Astrocyte of the cerebellum (primary cell): ENCODE measurements at places on chromosomes 7 and 10.
A peak's percentile ranks its signal among the peaks of the same experiment; 100 is the strongest.

DNA sequence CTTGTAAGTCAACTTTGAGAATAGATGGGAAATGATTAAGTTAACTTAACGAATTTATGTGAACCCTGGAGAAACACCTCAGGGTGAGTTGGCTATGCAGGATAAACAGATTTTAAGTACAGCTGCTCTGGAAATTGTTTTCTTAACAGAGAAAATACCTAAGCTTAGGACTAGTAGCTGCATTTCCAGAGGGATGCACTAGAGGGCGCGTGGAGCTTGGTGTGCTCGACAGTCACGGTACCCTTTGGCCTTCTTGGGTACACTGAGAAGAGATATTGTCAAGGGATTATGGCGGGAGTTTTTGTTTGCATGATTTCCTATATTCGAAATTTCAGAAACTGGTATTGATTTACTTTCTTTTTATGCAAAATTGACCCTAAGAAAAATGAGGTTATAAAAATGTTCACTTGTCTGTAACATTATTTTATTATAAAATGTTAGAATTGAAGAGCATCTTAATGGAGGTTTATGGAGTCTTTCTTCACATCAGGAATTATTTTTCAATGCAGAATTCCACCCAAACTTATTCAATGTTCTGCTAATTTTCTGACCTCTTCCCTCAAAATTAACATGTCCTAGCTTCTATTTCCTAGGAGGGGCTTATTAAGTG is 58.4 kb upstream of the MYO3A start:
- peak; percentile 54 for DNase-seq

- no peak for DNase-seq
Observed at GRCh38 chr10:100265821-100266485, 1.5 kb downstream of the CWF19L1 start.

DNA sequence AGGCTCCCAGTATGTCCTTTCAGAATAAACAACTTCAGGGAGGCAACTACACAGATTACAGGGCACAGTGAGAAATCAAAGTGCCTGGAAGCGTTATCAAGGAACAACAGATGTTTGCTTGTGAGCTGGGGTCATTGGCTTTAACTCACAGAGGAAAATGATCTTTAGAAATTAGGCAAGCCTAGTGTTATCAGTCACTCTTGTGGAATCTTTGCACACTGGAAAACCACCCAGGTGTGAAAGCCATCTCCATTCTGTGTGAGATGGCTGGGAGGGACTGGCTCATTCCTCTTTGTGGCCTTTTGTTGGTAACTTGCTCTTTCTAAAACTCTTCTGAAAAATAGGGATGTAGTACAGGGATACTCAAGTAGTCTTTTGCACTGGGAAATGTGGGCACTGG is 716.0 kb downstream of the XPNPEP1 start:
- no peak for DNase-seq

GRCh38 chr7:128955981-128956380 is 18.3 kb downstream of the IRF5 start:
- no peak for DNase-seq

DNA sequence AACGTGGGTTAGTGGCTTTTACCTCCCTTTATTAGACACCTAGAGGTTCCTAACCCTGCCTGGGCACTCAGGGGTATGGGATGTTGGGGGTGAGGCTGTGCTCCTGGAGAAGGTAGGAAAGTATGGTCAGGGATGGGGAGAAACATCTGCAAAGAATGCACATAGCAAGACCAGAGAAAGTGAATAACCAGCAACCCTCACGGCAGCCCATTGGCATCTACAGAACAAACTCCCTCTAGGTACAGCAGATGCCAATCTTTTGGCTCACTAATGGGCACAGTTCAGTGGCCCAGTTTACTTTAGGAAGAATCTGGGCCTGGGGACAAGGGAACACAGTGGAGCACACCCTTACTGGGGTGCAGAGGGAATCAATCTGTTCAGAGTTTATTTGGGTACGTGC is 143.9 kb downstream of the JAZF1 start:
- no peak for DNase-seq

DNA sequence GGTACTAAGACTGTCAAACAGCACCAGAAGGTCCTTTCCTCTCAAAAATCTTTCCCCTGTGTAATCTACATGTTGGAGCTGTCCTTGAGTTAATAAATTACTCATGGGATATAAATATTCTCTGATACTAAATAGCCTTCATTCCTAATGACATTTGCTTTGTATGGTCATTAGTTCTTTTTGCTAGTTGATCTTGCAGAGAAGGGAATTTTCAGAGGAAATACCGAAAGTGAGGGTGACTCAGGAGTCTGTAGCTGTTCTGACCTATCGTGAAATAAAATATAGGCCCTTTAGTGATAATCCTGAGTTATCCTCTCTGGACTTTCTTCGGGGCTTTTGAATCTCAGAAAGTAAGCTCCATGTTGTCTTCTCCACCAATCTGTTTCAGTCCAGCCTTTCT is 19.4 kb upstream of the CLDN12 start:
- DNase-seq = no peak

DNA sequence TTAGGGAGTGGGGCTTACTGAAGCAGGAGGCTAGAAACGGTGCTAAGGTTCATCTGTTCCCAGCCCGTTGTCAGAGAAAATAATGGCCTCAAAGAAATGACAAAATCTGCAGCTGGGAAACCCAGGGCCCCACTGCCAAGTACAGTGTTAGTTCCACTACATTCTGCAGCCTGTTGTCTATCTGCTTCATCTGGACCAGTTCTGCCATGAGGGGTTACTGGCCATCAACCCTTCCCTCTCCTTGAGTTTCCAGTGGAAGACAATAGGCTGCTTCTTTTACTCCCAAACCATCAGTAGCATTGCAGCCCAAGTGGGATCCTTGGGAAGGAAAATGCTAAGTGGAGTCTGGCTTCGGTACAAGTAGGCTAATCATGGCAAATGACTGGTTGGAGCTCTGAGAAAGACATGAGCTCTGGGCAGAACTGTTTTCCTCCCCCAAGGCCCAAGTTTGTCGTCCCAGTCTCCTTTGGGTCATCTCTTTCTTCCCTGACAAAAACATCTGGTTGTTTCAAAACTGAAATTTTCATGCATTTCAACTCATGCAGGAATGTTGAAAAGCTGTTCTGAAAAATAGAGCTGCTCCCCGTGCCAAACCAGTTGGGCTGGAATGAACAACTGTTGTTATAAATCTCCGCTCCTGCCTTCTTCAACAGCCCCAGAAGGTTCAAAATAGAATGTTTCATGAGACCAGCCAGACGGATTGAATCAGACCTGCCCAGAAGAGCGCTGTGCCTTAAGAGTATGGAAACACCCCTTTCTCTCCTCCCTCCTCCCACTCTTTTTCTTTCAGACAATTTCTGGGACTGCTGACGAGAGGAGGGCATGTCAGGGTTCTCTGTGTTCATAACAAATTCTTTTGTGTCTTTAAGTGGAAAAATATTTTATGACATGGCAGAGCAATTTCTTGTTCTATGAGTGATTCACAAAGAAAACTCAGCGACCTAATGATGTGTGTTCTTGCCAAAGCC is 116.6 kb downstream of the RAB18 start:
- DNase-seq = peak; percentile 4

DNA sequence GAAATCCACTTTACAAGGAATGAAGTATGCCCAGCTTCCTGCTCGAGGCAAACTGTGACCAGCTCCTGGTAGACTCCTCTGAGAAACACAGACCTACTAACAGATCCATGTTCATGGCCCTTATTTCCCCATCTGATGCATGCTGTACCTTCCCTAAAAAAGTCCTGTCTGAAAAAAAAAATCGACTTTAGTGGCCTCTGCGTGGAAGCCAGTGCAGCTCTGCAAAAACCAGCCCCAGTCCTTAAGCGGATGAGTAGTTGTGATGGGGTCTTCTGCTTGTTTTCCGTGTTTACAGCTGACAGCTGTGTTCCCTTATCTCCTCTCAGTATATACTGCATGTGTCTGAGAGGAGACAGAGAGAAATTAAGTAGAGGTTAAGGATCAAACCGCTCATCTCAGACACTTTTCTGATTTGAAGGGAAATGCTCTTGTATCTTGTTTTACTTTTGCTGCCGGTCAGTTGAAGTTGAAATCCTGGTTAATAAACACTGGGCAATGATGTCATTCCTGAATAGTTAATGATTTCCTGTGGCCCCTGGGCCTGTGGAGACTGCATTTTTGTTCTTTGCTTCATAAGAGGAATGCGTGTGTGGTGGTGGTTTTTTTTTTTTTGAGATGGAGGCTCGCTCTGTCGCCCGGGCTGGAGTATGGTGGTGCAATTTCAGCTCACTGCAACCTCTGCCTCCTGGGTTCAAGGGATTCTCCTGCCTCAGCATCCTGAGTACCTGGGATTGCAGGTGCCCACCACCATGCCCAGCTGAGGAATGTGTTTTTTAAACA is 67.6 kb downstream of the DOCK1 start:
- peak; percentile 91 for DNase-seq

GRCh38 chr7:151243408-151244195 is 4.9 kb downstream of the SMARCD3 start:
- DNase-seq = no peak

DNA sequence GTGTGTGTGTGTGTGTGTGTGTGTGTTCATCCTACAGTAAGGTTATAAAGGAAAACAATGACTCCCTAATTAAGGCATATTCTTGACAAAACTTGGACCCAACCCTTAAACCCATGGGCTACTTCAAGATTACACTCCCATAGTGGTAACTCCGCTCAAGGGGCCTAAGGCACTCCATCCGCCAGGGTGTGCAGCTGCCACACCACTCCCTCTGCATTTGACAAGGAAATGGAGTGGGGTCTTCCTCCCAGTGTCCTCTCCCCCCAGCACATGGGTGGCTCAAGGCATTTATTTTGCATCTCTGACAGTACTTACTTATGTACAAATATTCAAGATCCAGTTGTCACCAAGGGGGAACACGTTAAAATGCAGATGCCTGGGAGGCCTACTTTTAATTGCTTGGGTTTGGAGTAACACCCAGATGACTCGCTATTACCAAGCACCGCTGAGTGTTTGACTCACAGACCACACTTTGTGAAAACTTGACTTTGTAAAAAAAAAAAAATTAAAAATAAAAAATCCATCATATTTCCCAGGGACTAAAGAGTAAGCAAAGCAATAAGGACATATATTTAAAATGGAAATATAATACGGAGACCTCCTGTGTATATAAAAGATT is 53.0 kb upstream of the AGR3 start:
- DNase-seq = no peak

DNA sequence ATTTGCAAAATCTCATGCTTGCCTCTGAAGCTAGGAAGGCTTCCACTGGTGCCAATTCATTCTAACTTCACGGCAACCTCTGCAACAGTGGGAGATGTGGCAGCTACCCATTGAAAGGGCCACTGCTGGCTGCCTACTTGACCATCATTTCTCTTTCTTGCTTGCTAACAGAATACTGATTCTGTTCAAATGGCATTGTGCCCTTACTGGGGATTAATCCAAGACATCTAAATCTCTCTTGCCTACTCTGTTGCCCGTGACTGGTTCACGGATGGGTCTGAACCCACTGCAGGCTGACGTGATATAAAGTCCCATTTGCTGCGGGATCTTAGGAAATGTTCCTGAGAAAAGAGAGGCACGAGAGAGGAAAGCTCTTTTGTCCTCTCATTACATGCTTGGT is 51.3 kb upstream of the GSDME start:
- no peak for DNase-seq

- DNase-seq = no peak
Observed at GRCh38 chr10:60597513-60597912, 180.8 kb upstream of the CDK1 start.

DNA sequence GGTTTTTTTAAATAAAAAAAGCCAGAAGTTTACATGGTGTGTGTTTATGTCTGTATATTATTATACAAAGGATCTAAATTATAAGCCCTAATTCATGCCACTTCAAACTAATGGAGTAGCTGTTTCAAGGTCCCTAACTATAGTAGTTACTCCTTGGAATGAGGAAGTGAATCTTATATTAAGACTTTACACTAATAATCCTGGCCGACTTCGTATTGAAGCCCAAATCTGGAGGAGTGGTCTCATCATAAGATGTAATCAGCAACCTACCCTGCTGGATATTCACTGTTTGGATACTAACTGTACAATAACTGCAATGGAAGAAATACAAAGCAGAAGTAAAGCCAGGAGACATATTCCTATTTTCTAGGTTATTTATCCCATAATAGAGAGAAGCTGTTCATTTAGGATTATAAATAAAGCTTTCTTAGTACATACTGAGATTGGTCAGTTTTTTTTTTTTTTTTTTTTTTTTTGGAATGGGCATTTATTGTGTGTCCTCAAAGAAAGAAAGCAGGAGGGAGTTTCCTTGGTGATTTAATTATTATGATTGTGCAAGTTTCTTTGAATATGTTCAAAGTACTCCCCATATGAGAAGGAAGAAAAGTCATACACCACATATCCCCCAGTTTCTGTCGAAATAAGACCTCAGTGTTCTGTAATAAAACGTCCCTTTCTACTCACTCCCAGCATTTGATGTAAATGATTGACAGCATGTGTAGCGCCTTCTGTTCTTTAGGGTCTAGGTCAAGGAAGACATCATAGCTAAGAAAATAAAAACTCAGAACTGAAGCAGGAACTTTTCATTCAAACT is 397.8 kb downstream of the EXOC4 start:
- DNase-seq = no peak

GRCh38 chr7:131385039-131385605 is 57.4 kb downstream of the MKLN1 start:
- peak; percentile 37 for DNase-seq

GRCh38 chr10:87837445-87837844 is 19.4 kb upstream of the ATAD1 start:
- DNase-seq = no peak
